ENCODE measurements at places on chromosomes 2 and 18.

GRCh38 chr2:237882510-237883481 lies 23.4 kb downstream of the RAMP1 start:
- DNase-seq = no peak

- no peak for DNase-seq
Measured at GRCh38 chr2:216516730-216517350, 18.2 kb downstream of the RPL37A start.

GRCh38 chr2:111912547-111912946 lies 14.1 kb downstream of the MERTK start:
- no peak for DNase-seq

DNA sequence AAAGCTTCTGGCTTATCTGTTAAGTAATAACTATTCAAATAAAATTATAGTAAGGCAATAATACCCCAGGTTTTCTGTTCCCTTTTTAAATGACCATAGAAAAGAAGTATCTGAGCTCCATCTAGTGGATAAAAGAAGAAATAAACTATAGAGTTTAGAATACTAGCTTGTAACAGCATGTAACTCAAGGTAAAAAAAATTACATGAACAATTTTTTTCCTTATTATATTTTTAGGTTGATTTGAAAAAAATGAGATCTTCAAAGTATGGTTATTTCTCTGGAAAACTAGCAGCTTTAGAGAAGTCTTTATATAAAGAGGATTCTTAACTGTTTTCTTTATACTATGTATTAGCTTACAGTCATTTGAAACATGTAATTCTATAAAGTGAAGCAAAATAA lies 58.1 kb downstream of the NCKAP1 start:
- DNase-seq = no peak

DNA sequence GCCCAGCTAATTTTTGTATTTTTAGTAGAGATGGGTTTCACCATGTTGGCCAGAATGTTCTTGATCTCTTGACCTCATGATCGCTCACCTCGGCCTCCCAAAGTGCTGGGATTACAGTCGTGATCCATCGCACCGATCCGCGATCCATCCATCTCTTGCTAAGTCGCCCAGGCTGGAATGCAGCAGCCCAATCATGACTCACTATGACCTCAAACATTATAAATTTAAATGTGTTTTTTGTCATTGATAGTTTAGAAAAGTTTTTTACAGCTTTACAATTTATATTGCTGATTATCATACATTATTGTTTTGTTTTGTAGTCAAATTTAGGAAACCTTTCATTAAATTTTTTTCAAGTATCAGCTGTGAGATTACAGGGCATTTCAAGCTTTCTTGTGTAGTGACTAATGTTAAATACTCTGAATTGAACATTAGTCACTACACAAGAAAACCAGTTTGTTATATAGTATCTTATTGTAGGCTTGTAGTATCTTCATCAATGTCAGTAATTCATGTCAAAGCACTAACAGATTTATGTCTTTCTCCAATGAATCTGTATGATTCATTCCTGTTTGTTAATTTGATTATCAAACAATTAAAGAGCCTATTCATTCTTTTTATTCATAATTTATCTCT lies 37.5 kb downstream of the NR4A2 start:
- DNase-seq = no peak

DNA sequence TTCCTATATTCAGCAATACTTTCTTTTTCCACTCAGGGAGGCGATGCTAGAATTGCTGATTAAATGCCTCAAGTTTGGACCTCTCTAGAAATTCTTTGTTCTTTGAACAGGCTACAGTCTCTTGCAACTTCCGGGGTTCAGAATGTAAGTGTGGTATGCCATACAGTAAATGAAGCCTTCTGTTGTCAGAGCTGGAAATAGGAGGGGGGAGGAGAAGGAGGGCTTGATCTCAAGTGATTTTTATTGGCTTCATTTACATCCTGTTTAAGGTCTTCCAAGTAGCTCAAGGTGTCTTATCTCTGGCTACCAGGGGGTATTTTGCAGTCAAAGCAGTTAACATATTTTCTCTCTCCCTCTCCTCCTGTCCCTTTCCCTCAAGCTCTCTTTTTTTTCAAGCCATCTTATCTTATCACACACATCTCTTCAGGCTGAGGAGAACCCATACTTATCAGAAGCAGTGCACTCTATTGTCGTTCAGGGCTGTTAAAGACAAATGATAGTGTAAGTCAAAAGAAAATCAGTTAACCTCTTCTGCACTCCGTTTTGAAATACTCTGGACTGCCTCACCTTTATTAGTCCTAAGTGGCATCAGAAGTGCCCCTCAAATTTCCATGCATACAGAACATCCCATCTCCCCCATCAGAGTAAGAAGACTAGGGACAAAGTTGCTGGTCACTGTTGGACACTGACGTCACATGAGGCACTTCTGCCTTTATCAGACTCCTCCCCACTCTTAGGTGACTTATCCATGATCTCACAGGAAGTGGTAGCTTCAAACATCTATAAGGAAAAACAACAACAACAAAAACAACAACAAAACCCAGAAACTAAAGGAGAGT lies 112.2 kb downstream of the ZNF521 start:
- DNase-seq = no peak

DNA sequence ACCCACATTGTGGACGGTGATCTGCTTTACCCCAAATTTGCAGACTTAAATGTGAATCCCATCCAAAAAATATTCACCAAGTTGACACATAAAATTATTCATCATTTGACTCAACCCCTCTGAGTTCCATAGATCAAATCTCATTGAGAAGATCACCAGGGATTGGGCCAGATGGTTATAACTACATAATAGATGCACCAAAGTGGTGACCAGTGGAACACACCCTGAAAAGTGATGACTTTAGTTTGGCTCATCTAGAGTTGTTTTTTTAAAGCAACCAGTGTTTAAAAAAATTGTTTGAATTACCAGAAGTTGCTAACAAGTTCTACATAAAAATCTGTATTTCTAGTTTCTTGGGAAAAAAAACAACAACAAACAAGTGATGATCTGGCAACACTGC lies 155.0 kb downstream of the PLCL1 start:
- DNase-seq = no peak

Measured in activated CD4-positive, alpha-beta memory T cell treated with anti-CD3 and anti-CD28 coated beads for 36 hours (primary cell).